GM04504 (cell line): ENCODE measurements at places on chromosomes 4 and X.

DNA sequence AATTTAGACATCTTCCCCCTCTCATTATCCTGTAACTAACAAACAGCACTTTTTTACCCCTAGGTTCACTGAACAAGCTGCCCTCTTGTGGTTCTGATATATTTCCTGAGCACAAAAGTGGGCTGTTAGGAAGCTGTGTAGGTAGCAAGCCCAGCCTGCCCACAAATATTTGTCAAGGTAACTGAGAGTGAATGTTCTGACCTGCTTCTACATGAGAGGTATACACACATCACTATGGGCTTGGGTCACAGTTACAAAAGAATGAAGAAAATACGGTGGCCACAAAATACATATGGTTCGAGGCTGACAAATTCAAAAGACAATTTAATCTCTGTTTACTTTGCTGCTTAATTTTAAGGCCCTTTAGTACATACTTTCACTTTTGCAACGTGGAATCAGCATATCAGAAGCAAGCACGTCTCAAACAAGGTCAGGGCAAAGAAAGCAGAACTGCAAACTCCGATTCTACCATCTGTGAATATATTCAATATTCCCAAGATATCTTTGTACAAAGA, 78.7 kb downstream of the RBM47 start:
- no peak for DNase-seq

GRCh38 chr4:15929540-15929939, 9.0 kb downstream of the FGFBP1 start:
- DNase-seq, result no peak

GRCh38 chrX:101999644-102000539, 68.1 kb upstream of the ZMAT1 start:
- DNase-seq, result no peak

- DNase-seq, result peak; percentile 38
These were observed 51.3 kb downstream of the RTL9 start for GRCh38 chrX:110409925-110410324.

DNA sequence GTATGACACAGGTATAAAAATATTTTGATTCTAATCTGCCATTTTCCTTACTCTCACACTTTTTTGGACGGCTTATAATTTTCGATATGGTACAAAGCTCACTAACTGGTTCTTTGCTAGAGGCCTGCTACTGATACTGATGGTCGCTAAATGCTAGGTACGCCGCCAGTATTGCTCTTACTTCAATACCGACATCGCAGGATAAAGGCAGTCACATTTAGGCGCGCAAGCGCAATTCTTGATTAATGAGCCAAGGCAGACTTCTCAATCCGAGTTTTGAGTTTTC, 557 bp upstream of the USP38 start:
- no peak for DNase-seq

GRCh38 chr4:6951880-6952381, 42.3 kb downstream of the TBC1D14 start:
- no peak for DNase-seq

GRCh38 chrX:16826207-16826606, 39.9 kb downstream of the TXLNG start:
- peak; percentile 27 for DNase-seq

DNA sequence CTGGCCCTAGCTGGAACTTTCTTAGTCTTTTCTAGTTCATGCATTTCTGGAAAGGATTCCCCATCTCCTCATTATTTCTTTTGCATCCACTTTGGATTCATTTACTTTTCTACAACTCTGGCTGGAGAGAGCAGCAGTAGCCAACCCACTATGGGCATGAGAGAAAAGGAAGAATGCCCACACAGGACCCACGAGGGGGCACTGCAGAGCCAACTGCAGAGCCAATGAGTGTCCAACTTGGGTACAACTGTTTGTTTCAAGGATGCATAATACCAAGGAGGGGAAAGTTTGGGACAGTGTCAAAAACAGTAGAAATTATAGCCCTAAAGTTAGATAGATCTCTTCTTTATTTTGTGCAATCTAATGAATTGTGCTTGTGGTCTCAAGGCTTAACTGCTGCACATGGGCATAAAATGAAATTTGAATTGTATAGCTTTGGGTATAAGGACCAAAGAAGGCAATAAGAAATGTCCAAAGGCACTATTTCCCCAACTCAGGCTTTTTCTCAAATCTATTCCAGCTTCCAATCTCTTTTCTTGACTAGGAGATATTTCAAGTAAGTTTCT, 230.6 kb downstream of the NSUN7 start:
- DNase-seq, result no peak

- no peak for DNase-seq
These were observed 106.0 kb upstream of the PLAC1 start for GRCh38 chrX:134764202-134764785.

- peak; percentile 10 for DNase-seq
These were observed 34.5 kb upstream of the HELT start for GRCh38 chr4:184983672-184984356.

DNA sequence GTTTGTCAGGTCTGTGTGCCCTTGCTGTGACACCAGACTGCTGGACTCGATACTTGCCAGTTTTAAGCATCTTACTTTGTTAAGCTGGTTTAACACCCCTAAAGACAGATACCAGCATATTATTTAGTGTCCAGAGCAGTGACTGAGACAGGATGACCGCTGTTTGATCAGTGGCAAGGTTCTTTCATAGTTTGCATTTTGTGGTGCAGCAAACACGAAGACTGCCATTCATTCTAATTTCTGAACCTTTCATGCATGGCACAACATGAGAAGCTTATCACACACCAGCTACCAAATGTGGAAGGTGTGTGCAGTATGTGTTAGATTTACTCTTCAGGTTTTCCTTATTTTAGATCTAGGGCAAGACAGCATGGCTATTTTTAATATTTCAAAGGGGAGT, 28.2 kb downstream of the JADE1 start:
- DNase-seq, result no peak

GRCh38 chr4:150581641-150582051, 305 bp upstream of the MAB21L2 start:
- DNase-seq, result no peak

- no peak for DNase-seq
These were observed 29.8 kb downstream of the SAGE1 start for GRCh38 chrX:135923353-135923752.

DNA sequence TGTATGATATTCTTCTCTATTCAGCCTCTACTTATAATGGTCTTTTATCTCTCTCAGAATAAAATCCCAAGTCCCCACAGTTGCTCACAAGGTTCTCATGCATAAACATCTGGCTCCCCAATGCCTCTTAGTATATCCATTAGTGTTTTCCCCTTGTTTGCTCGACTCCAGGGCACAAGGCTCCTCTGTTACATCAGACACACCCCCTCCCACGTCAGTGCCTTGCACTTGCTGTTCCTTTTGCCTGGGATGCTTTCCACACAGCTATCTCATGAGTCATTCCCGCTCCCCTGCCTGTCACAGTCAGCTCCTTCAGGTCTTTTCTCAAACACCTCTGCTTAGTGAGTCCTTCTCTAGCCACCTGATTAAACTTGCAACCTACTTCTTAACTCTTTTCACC, 260.2 kb downstream of the IL1RAPL1 start:
- DNase-seq, result no peak

- DNase-seq, result no peak
These were observed 46.9 kb upstream of the SYTL5 start for GRCh38 chrX:37959212-37960021.

- DNase-seq, result peak; percentile 20
These were observed 64.0 kb downstream of the HHIP start for GRCh38 chr4:144709793-144710525.

GRCh38 chr4:72701987-72702819, 133.2 kb upstream of the ADAMTS3 start:
- DNase-seq, result peak; percentile 20

DNA sequence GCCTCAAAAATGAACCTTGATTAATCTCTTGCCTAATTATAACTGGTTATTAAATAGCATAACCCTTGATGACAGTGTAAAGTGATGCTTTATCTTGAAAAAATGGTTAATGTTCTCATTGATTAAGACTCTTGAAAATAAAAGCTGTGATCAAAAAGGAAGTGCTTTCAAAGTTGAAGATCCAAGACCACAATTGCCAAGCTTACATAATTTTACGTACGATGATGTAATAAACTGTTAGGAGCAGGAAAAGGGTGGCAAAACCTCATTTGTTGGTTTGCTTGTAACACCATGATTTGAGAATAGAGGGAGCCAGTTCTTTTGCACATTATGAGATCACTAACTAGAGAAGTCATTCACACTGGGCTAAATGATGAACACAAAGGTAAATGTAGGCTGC, 322.2 kb downstream of the ADGRL3 start:
- no peak for DNase-seq

DNA sequence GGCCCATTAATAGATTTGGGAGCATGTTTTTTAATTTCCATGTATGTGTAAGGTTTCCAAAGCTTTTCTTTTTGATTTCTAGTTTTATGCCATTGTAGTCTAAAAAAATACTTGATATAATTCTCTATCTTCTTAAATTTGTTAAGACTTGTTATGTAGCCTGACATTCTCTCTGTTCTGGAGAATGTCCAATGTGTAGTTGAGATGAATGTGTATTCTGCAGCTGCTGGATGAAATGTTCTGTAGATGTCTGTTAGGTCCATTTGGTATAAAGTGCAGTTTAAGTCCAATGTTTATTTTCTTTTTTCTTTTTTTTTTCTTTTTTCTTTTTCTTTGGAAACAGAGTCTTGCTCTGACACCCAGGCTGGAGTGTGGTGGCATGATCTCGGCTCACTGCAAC, 378.5 kb upstream of the MAD2L1 start:
- DNase-seq, result no peak

DNA sequence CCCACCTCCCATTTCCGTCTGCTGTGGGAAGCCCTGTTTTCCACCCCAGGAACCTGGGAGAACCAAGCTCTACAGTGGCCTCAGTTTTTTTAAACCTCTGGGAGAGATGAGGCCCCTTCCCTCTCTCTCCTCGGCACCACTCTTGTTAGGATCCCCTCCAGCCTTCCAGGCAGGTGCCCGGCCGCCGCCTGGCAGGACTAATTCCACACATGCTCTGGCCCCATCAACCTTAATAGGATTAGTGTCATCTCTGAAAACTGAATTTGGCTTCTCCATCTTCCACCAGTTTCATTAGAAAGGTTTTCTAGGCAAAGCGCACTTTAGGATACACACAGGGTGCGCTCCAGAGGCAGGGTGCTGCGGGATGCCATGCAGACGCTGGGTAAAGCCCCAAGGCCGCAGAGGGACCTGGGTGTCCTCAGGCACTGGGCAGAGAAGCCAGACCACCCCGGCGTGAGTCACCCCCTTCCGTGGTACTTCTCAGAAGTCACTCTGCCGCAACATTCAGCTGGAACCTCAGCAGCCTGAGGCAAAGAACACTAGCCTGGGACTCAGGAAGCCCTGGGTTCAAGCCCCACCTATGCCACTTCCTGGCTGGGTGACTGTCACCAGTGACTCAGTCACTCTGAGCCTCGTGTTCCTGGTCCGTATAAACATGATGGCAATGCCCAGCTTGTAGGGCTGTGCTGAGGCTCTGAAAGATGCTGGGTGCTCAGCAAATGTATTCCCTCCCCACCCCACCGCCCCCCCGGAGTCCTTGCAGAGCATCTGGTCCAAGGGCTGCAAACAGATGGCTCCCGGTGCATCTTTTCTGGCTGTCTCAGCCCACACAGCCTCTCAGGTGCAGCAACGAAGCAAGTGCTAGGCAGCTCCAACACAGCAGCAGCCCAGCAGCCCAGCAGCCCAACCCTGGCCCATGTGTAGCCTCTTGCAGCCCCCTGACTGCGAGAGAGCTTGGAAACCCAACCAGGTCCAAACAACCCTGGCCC, 29.1 kb downstream of the PPP2R2C start:
- no peak for DNase-seq

DNA sequence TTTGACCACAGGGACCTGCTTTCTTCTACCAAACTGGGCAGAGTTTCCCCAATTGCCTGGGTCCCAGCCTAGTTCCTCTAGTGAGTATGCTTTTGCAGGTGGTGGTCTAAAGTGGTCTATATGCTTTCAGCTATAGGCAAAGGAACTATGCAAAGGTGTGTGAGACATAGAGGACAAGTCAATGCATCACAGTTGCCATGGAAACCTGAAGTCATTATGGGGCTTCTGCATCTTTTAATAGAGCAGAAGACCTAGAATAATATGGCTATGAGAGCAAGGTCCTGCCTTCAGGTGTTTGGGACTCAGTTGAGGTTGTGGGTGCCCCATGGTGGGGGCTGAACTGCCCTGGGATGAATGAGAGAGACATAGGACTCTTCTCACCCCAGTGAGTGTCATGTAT, 92.1 kb upstream of the RAB40AL start:
- no peak for DNase-seq

GRCh38 chr4:146545102-146545501, 23.4 kb upstream of the SLC10A7 start:
- DNase-seq, result no peak

- no peak for DNase-seq
These were observed 170.5 kb downstream of the PALLD start for GRCh38 chr4:168667376-168667775.

GRCh38 chrX:4754878-4755604, 1041.6 kb upstream of the PRKX start:
- no peak for DNase-seq

DNA sequence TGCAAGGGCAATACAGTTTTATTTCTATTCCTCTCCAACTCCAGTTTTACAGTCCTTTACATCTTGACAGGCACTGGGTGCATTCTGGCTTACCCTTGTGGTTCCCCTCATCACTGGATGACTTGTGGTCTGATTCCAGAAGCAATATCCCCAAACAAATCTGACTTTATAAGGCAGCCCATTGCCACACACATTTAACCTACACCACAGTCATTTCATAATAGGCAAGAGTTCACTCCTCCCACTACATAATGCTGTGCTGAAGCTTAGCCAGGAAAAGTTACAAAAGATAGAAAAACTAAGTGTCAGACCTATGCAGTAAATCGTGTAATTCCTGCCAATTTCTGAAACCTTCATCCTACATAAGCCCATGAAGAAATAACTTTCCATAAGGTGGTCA, 82.9 kb upstream of the MID1IP1 start:
- DNase-seq, result no peak

GRCh38 chrX:12378706-12379105, 240.4 kb downstream of the FRMPD4 start:
- no peak for DNase-seq

DNA sequence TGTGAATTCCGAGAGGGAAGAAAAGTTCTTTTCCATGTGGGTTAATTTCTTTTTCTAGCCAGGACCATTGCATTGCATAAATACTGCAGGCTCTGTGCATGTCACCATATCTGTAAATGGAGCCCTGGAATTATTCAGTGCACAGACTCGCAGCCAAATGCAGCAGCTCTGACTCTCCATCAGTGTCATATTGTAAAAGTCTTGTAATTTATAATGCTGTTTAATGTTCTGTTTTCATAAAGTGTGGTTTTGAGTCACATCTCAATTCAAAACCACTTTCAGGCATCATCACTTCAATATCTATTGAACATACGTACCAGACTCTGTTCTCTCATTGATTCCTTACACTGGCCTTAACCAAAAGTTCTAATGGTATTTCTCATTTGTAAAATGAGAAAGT, 193.9 kb upstream of the RPL34 start:
- DNase-seq, result peak; percentile 10

GRCh38 chrX:134144231-134144630, 92.8 kb upstream of the CCDC160 start:
- DNase-seq, result no peak
